ENCODE measurements at places on chromosomes 5 and 9.

DNA sequence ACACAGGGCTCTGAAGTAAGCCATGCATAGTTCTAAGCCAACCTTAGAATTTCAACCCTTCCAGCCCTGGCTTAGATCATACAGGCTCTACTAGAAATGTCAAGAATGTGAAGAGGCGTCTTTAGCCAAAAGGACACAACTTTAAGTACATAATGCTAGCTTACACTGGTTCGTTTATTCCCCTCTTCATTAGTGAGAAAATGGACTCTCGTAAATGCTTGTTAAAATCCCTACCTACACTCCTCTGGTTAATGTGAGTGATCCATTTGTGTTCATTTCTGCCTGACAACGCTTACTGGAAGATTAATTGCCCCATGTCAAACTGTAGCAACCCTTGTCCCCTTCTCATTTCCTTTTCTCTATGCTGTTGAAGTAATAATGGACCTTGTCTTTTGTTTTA is 149.3 kb upstream of the POU5F2 start:
- no peak for DNase-seq

GRCh38 chr5:56071470-56071869 is 76.7 kb upstream of the IL6ST start:
- DNase-seq, result no peak

- DNase-seq, result peak; percentile 35
Observed at GRCh38 chr9:121261107-121261460, 6.9 kb upstream of the GSN start.

GRCh38 chr5:131521252-131521651 is 113.8 kb downstream of the RAPGEF6 start:
- no peak for DNase-seq

DNA sequence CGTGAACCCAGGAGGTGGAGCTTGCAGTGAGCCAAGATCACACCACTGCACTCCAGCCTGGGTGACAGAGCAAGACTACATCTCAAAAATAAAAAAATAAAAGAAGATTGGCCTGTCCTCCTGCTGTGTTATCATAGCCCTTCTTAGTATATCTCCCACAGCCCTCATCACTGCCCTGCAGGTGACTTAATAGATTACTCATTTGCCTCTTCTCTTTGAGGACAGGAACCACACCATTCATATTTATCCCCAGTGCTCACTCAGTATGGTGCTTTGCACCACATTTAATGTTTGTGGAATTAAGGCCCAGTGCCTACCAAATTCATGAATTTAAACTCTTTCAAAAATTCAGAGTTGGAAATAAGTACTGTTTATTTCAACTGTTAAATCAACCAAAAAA is 10.3 kb downstream of the IDNK start:
- DNase-seq, result no peak

GRCh38 chr5:90606539-90606938 is 47.9 kb downstream of the ADGRV1 start:
- no peak for DNase-seq

DNA sequence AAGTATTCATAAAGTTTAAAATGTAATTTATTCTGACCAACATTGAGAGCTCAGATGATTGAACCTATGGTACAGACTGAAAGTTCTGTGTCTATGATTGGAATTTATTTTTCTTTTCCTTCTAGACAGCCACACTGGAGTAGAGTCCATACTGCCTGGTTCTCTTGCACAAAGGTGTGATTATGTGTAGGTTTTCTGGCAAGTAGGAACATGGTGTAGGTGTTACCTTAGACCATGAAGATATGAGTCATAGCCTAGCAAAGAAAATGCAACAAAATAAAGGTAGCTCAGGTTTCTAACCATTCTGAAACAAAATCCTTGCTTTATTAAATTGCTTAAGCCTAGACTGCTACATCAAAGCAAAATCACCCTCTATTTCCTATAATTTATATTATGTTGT is 143.4 kb downstream of the CDH12 start:
- no peak for DNase-seq

GRCh38 chr5:154523104-154523503 is 45.1 kb upstream of the HAND1 start:
- DNase-seq, result no peak

DNA sequence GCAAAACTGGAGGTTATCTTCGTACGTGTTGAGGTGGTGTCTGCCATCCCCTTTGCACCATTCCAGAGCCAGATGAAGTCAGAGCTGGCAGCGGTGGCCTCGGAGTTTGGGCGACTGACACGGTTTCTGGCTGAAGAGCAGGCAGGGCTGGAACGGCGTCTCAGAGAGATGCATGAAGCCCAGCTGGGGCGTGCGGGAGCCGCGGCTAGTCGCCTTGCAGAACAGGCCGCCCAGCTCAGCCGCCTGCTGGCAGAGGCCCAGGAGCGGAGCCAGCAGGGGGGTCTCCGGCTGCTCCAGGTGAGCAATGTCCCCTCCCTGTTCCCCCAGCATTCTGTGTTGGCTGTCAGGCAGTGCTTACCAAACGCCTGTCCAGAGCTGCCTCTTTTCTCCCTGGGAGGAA is 9.5 kb downstream of the TRIM41 start:
- DNase-seq, result no peak

- no peak for DNase-seq
Observed at GRCh38 chr9:136719195-136719880, 7.0 kb downstream of the DIPK1B start.

DNA sequence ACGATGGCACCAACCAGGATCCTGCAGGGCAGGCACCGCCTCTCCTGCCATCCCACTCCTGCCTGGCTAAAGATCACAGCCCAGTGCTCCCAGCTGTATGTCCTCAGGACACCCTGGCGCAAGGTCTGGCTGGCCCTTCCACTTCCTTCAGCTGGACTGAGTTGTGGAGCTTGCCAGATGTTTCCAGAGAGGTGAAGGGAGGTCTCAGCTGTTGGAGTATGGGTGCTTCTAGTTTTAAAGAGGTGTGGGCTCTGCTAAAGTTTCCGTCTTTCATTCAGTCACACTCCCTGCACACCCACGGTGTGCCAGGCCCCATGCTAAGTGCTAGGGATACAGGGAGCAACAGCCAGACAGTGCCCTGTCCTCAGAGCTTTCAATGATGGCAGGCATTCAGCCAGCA is 34.1 kb downstream of the C5orf15 start:
- DNase-seq, result no peak

DNA sequence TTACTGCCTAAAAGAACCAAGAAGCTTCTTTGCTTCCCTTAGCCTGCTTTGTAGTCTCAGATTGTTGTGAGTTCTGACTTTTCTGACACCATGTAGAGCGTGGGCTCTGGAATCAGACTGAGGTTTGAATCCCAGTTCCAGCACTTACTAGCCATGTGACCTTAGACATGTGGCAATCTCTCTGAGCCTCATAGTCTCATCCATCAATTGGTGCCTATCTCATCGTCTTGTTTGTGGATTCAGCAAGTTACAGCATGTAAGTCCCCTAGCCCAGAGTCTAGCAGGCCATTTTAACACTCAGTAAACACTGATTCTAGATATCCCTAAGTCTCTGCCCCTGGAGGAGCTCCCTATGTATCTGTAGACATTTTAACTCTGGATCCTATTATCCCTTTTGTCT is 94.7 kb downstream of the ANGPTL2 start:
- DNase-seq, result peak; percentile 58
